ENCODE measurements at places on chromosomes 1 and 21.

GRCh38 chr1:56644919-56645676 lies at the start of gene PRKAA2:
PRKAA2 (plus strand) TSS chr1:56645314; CDS start chr1:56645388, 74 bp downstream.
- DNase-seq: no peak

GRCh38 chr1:67169496-67169895 lies 3.2 kb downstream of the IL23R start:
- no peak for DNase-seq

DNA sequence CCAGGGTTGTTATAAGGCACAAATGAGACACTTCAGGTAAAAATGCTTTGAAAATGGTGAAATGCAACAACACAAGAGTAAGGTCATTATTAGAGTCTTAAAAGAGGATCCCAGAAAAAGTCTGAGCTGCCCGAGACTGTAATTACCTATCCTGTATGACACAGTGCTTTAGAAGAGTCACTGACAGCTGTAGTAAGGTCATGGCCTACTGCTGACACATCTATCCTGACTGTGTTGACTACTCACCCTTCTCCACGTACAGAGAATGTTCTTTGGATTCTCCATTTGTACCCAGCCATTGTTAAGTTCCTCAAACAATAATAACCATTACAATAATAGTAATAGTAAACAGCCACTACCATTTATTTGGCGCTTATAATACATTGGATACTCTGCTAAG lies 104.4 kb downstream of the CACHD1 start:
- no peak for DNase-seq

- DNase-seq: no peak
Observed at GRCh38 chr1:33280091-33280661, 23.9 kb downstream of the ZNF362 start.

- no peak for DNase-seq
Observed at GRCh38 chr1:215986401-215986800, 419.3 kb downstream of the KCTD3 start.

DNA sequence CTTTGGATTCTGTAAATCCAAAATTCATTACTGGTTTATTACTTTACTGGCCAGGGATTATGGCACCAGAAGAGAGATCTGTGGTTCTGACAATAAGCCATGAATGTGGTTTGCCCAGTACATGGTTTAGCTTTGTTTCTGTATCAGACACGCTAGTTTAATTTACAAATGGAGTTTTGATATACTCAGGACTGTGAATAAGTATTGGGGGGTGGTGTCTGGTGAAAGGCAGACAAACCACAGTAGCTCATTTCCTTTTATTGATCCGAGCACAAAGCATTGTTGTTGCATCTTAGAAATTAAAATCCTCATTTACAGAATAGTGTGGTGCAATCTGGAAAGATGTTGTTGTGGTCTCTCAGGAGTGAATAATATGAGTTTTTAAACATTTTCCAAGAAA lies 96.0 kb downstream of the ST6GALNAC3 start:
- DNase-seq: no peak

- DNase-seq: no peak
Observed at GRCh38 chr1:226967665-226968064, 27.6 kb downstream of the COQ8A start.

- DNase-seq: no peak
Observed at GRCh38 chr21:40853956-40854688, 7.2 kb upstream of the DSCAM start.

DNA sequence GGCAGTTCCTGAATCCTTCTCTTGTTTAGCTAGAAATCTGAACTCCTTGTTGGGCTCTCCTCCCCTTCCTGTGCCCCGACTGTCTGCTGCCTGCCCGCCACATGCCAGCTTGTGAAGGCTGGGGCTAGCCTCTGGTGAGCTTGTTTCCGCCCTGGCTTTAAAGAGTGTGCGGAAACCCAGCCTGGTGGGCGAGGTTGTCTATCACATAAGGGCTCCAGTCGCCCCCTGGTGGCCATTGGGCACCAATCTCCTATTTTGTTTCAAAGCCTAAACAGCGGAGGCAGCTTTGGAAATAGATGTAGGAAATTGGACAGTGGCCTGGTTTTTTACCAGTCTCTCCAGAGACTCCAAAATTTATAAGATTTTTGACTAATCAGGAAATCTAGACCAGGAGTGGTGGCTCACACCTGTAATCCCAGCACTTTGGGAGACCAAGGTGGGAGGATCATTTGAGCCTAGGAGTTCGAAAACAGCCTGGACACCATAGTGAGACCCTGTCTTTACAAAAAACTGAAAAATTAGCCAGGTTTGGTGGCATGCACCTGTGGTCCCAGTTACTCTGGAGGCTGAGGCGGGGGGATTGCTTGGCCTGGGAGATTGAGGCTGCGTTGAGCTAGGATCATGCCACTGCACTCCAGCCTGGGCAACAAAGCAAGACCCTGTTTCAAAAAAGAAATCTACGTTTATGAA lies 9.8 kb downstream of the ATP8B2 start:
- peak; percentile 87 for DNase-seq

- DNase-seq: no peak
Observed at GRCh38 chr1:30899577-30900389, 8.8 kb downstream of the SDC3 start.

DNA sequence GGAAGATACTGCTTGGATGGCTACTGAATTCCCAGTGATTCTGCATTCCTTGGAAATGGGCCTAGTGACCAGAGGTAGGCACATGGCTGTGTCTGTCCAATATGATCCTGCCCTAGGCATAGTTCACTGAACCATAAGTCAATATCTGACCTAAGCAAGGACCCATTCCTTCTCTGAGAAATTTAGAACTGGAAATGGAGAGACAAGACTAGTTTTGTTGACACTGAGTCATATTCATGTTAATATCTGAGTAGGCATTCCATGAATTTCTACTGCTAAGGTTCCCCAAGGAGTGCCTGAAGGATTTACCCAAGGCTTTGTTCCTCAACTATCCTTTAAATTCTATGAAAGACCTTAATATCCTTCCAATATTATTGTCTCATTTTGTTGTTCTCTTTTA lies 329.8 kb upstream of the BEND5 start:
- DNase-seq: no peak

GRCh38 chr1:108085628-108086027 lies 114.5 kb downstream of the SLC25A24 start:
- no peak for DNase-seq

- DNase-seq: no peak
Observed at GRCh38 chr1:9080705-9081291, 11.4 kb upstream of the SLC2A5 start.

GRCh38 chr1:16396591-16396990 lies 29.5 kb downstream of the SZRD1 start:
- no peak for DNase-seq

DNA sequence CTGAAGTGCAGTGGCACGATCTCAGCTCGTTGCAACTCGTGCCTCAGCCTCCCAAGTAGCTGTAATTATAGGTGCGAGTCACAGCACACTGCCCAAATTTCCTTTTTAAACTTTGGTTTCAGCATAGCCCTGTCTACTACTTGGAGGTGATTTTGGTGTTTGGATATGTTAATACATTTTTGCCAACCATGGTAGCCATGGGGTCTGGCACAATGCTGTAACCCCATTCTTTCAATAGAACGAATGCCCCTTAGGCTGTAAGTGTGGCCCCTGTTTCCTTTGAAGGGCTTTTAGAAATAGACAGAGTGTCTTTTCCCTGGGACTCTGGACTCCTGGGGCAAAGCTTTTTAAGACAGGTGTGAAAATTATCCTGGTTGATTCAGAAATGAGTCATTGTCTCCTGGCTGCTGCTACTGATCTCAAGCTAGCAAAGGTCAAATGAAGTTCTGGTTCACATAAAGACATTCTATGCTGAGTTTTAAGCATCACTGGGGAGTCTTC lies 141.1 kb upstream of the RUNX1 start:
- no peak for DNase-seq

GRCh38 chr1:12543740-12544154 lies 74.3 kb downstream of the DHRS3 start:
- DNase-seq: no peak

GRCh38 chr1:41733021-41733420 lies 185.7 kb downstream of the HIVEP3 start:
- DNase-seq: no peak

- DNase-seq: no peak
Observed at GRCh38 chr1:156260896-156261295, 13.0 kb upstream of the PAQR6 start.

DNA sequence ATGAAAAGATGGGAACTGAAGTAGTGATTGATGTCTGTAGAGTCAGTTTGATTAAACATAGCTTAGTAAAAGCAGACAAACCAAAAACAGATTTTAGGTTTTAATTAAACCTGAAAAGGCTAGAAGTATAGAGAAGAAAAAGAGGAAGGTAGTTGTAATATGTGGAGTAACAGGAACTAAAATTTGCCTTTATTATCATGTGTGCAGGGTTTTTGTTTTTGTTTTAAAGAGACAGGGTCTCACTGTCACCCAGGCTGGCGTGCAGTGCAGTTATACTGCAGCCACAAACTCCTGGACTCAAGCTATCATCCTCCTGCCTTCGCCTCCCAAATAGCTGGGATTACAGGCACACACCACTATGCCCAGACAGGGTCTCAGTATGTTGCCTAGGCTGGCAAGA lies 6.0 kb downstream of the TOR1AIP1 start:
- no peak for DNase-seq

DNA sequence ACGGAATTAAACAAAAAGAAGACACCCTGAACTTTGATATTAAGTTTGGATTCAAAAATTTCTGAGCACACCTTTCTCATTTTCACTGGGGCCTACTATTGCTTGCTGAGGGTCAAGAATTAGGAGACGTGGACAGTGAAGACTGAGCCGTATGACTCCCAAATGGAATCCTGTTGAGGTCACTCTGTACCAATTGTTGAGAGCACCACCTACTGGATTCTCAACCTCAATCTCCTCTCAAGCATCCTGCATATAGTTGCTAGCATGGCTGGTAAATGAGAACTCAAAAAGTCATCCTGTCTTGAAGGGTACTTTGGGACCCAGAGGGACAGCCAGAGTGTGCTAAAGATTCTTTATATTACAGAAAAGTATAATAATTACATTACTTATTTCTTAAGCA lies 20.2 kb upstream of the MTR start:
- DNase-seq: no peak

- DNase-seq: no peak
Observed at GRCh38 chr1:27557596-27558340, 46.2 kb downstream of the AHDC1 start.

DNA sequence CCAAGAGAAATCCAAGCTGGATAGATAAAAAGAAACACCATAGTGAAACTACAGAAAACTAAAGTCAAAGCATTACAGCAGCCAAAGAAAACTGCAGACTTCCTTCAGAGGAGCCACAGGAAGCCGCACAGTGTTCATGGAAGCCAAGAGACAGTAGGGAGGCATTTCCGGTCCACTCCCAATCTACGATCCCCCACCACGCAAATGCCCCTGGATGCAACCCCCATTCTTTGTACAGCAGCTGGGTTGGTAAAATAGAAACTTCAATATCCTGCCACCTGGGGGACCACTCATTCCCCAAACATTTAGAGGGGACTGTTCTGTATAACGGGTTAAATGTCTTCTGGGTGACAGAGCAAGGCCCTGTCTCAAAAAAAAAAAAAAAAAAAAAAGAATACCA lies 43.9 kb upstream of the TSPEAR start:
- DNase-seq: no peak

DNA sequence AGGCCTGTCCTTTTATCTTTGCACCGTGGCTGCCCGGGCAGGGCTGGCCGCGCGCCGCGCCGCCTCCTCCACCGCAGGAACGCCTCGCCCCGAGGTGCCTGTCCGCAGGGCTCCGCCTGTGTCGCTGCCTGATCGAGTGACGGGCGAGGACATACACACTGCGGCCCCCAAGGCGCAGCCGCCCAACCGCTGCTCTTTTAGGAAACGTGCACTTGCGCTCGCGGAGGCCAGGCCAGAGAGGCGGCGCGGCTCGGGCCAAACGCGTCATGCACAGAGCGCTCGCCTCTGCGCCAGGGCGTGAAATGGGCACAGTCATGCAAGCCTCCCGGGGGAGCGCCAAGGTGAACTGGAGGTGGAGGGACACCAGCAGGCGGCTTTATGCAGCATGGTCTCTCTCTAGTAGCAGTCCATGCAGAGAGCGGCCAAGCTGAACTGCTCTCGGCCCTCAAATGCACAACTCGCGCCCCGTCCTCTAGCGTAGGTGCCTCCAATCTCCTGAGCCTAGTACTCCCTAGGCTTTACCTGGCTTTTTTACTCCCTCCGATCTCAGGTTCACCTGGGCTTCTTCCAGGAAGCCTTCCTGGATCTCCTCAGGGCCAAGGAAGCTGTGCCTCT lies 12.9 kb downstream of the TRABD2B start:
- DNase-seq: no peak

DNA sequence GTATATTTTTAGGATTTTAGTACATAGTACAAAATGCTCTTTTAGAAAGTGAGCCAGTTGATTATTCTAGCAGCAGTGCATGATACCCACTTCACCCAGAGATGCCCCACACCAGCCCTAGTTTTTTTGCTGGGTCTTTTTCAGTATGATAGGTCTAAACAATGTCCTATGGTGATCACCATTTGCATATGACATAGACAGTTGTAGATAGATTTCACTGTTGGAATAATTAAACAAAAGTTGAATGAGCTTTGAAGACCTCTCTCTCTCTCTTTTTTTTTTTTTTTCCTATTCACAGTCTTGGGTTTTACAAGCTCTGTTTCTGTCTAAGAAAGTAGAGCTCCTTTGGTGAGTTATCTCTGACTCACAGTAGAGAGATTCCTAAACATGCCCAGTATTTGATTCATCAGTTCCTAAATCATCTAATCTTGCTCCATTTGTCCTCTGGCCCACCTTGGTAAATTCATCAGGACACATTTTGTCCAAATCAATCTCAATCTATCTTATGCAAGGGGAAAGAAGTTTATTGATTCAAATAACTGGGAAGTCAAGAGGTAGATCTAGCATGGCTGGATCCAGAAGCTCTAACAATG lies 44.7 kb upstream of the VAV3 start:
- no peak for DNase-seq

DNA sequence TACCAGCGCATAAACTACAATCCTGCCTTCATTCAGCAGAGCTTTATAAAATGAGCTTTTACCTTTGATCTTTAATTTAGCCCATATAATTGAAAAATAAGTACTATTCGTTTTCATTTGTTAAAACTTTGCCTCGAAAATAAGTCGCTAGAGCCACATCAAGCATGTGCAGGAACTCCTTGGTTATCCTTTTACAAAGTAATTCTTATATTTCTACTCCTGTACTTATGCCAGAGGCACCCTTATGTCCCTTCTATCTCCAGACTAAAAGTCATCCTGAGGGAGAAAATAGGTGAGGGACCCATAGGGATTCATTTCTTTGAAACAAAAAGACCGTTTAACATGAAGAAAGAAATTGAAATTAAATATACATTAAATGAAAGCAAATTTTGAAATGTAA lies 278.2 kb upstream of the C1orf105 start:
- no peak for DNase-seq

DNA sequence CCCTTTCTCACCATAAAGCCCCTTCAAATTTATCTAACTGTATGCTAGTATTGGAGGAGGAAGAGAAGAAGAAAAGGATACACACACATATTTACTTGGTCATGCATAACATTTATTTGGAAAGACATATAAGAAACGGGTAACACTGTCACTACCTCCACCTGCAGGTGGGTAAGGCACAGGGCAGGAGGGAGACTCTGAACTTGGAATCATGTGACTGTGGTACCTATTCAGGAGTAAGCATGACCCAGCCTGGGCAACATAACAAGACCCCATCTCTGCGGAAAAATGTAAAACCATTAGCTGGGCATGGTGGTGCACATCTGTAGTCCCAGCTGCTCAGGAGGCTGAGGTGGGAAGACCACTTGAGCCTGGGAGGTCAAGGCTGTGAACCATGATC lies 1.4 kb upstream of the PADI6 start:
- DNase-seq: no peak

GRCh38 chr1:178267646-178268094 lies 173.8 kb downstream of the RASAL2 start:
- no peak for DNase-seq

Data from activated T-cell treated with anti-CD3 and anti-CD28 coated beads for 24 hours (primary cell).